ENCODE measurements at places on chromosomes 5 and 9.

DNA sequence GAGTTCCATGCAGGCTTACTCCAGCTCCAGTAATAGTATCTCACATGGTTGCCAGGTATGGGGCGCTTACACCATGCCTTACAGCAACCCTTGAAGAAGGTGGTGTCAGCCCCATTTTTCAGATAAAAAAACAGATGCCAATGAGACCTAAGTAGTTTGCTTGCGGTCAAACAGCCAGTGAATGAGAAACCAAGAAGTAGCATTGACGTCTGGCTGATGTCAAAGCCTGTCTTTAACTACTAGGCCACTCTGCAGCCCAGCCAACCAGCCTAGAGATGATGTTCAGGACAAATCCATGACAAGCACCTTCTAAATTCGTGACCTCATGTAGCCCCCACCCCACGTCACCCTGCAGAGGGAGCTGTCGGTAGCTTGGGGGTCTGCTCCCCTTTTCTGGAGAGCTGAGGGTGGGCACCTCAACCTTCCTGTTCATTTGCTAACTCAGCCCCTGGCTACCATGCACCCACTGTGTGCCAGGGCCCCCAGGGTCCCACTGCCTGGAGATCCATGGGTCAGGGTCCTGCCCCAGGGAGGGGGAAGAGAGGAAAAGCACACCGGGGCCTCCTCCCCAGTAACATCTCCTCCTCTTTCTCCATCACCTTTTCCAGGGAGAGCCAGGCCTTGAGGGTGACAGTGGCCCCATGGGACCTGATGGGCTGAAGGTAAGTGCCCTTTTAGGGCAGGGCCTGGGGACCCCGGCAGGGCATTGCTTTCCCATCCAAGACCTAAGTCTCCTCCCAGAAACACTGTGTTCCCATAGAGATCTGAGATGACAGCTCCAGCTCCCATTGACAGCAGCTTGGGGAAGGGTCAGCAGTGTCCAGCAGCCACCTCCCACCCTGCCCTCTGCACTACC lies 52.5 kb upstream of the ORM1 start:
- DNase-seq: no peak

DNA sequence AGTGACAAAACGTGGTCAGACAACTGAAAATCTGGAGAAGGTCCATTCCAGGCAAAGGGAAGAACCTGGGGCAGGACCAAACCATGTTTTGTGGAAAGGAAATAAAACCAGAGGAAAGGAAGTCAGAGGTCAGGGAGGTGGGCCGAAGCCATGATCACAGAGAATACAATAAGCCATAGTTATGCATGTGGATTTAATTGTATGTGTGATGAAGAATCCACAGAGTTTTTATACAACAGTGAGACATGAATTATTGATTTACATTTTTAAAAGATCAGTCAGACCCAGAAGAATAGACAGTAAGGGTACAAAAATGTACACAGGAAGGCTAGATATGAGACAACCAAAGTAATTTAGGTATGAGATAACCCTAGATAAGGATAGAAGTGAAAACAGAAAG lies 20.8 kb downstream of the TTC33 start:
- no peak for DNase-seq

DNA sequence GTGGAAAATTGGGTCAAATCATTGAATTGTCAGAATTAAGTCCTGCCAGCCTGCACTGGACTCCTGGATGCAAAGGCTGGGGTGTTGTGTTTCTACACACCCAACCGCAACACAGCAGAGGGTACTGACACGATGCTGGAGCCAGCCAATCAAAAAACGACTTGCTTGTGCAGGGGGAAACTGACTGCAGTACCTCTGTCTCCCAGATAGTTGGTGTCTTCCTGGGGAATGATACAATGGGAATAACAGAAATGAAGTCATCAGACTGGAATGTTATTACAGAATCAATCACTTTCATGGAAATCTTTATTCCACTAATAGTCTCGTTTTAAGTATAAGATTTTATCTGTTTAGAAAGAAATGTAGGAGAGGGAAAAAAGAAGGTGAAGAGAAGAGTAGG lies 330.3 kb downstream of the MLLT3 start:
- DNase-seq: no peak

DNA sequence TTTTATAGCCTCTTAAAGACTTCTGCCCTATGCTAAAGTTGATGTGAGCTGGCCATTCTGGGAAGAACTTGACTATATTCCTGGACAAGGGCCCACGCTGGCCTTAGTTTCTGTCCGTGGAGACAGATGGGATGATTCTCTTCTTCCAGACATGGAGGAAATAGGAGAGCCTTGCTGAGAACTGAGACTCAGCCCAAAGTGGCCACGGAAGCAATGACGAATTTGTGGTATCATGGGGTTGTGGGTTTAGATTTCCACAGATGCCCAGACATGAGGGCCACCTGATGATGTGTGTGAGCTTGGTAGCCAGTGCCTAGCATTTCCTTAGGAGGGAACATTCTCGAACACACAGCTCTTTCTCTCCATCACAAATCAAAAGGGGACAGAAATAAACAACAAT lies 309.1 kb downstream of the NSG2 start:
- no peak for DNase-seq

DNA sequence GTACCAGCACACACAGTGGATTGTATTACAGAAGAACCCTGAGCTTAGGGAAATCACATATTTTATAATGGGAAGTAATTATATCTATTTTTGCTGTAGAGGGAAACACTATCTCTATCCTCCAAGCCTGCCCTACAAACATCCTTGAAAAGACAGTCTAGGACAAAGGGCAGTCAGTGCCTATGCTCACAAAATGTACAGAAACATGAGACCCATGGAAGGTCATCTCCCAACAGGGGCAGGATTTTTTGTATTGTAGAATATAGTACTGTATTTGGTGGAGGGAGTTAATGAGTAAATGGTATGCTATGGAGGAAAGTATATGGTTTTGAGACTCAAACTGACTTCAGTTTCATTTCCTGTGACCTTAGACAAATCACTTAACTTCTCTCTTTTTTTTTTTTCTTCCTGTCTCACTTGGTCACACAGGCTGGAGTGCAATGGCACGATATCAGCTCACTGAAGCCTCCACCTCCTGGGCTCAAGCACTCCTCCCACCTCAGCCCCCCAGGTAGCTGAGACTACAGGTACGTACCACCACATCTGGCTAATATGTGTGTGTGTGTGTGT lies 5.8 kb upstream of the RAB14 start:
- DNase-seq: no peak

DNA sequence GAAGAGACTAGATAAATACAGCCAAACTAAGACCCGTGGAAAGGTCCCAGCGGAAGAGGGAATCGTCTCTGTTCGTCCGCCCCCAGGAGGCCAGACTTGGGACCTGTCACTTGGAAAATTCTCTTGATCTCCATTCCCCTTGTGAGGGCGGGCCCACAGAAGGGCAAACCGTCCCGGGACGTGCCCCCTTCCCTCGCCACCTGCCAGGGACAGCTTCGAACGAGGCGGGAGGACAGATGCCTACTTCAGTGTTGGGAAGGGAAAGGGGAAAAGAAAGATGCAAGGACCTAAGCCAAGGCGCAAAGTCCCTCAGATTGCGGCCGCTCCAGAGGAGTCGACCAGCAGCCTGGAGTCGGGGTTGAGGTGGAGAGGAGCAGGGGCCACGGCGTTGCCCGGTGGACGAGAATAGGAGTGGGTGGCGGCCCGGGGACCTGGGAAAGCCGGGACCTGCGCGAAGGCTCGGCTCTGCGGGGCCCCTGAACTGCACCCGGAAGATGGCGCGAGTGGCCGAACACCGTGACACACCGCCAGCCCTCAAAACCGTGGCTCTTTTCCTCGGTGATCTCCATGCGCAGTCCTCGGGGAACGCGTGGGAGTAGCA lies 4.4 kb upstream of the EBF1 start:
- no peak for DNase-seq

DNA sequence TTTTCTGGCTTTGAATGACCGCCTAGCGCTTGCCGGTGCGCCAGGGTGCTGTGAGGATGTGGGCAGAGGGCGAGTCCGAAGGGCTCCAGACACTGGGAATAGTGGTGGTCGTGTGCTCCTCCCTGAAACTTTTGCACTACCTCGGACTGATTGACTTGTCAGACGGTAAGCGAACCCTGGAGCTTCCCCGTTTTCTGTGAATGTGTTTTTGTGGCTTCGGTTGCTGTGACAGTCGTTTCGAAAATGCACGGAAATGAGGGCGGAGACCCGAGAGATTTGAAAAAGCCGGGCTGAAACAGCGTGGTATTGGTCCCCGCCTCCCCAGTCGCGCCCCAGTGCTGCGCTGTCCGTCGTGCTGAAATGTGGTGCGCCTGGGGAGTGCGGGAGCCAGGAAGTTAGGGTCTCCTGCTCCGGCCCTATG lies 102.5 kb upstream of the GABRP start:
- peak; percentile 6 for DNase-seq

- no peak for DNase-seq
These were observed 337.4 kb downstream of the GLIS3 start for GRCh38 chr9:3962496-3962895.

- no peak for DNase-seq
These were observed 138.4 kb downstream of the ASTN2 start for GRCh38 chr9:117276444-117276843.

GRCh38 chr5:14581891-14582796 lies 552 bp downstream of the OTULINL start:
- DNase-seq: peak; percentile 82

DNA sequence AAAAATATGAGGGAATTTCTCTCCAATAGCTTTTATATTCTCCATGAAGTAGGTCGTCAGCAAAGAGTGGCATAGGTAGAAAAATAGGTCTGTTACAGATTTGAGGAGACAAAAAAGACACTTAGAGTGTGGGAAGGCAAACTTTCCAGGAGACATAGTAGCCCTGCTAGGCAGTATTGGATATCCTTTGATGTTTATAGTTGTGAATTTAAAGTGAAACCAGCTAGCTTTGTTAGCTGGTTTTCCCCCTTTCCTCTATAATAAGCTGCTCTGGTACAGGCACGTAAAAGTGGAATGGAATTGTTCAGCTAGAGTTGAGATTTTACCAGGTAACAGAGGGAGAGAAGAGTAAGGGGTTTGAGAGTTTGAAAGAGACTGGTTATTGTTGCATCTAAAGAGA lies 17.1 kb upstream of the APC start:
- no peak for DNase-seq

- peak; percentile 51 for DNase-seq
These were observed 14.7 kb upstream of the CXXC5 start for GRCh38 chr5:139633295-139634027.

DNA sequence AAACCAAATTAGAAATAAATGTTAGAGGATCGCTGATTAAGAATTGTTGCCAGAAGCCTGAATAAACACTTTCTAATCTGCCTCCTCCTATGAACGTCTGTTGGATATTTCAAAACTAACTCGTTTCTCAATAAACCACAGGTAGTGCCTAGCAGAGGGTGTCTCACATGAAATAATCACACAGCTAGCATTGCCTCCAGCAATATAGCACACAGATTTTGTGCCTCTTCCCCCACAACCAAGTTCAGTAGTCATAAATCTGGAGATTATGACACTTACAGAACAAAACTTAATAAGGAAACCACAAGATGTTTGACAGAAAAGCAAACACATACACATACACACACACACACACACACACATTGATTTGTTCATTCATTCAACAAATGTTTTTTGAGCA lies 173.2 kb upstream of the CDH10 start:
- DNase-seq: no peak

DNA sequence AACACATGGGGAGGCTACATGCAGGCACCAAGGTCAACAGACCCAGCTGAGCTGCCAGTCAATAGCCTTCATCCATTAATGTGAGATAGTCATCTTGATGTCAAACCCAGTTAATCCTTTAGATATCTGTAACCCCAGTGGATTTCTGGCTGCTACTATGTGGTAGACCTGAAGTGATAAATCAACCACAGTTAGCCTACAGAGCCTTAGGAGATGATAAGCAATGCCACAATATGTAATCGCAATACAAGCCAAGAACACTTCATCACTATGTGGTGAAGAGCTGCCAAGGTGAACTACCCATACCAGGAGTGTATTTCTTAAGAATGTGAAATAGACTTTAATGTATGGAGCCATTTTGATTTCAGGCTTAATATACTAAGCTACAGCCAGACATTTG lies 1175.5 kb downstream of the DTWD2 start:
- no peak for DNase-seq

DNA sequence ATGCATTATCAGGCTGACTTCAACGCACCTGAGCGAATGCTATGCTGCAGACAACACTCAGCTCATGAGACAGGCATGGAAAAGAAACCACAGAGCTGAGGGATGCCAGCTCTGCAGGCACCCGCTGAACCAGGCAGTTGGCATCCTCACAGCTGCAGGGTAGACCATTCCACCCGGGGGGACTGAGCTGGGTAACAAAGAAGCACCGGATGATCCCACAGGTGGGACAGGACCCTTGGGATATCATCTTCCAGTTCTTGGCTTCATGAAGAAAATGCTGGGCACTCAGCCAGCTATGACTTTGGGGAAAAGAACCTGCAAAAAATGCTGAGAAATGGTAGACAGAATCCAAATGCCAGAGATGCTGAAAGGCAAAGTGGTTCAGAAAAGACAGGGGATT lies 9.6 kb downstream of the EPB41L4B start:
- DNase-seq: no peak

GRCh38 chr9:136021872-136022681 lies 60.9 kb upstream of the UBAC1 start:
- DNase-seq: no peak

DNA sequence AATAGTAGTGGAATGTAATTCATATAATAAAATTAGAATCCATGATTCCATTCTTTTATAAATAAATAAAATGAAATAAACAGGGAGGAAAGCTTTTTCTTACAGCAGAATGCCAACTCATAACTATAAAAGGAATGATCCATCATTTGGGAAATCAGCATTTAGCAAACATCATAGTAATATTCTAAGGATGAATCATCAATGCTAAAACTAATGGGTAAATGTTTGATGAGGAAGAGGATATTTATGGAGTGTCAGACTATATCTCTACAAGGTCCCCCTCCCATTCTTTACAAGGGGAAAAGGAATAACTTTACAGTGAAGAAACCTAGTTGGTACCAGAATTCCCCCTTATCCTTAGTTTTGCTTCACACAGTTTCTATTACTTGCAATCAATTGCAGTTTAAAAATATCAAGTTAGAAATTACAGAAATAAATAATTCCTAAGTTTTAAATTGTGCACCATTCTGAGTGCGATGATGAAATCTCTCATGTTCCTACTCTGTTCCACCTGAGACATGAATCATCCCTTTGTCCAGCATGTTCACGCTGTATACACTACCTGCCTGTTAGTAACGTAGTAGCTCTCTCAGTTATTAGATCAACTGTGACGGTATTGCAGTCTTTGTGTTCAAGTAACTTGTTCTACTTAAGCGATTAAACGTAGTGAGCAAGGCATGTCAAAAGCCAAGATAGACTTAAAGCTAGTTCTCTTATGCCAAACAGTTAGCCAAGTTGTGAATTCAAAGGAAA lies 14.2 kb upstream of the JAKMIP2 start:
- no peak for DNase-seq

GRCh38 chr5:175555168-175555785 lies 76.9 kb downstream of the SFXN1 start:
- DNase-seq: no peak

- DNase-seq: peak; percentile 67
These were observed 3.2 kb upstream of the NFX1 start for GRCh38 chr9:33287087-33287490.

- no peak for DNase-seq
These were observed 214.8 kb upstream of the PIK3R1 start for GRCh38 chr5:68000805-68001204.

- DNase-seq: no peak
These were observed 4.8 kb downstream of the TTF1 start for GRCh38 chr9:132401824-132402223.

GRCh38 chr5:116242343-116242742 lies 157.5 kb downstream of the COMMD10 start:
- DNase-seq: no peak

- DNase-seq: no peak
These were observed 853.3 kb downstream of the MAT2B start for GRCh38 chr5:164358531-164359259.

Data from central memory CD4-positive, alpha-beta T cell (primary cell).